ENCODE measurements at places on chromosomes 13 and 19. TPM values are rescaled to one million over a fixed set of nuclear protein-coding genes. Genes with fewer than 3 reads are reported as not detected.

GRCh38 chr13:45811891-45812694, 39.5 kb downstream of the SIAH3 start:
- no peak for DNase-seq

DNA sequence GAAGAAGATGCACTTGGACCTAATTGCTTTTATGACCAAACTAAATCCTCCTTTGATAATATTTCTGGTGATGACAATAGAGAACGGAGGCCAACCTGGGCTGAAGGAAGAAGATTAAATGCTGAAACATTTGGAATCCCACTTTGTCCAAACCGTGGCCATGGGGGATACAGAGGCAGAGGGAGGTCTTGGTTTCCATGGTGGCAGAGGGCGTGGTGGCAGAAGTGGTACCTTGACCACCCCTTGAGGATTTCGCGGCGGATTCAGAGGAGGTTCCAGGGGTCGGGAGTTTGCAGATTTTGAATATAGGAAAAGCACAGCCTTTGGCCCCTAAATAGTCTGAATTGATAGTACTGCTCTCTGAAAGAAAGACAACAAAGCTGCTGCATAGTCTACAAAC, 7.2 kb upstream of the LILRB3 start:
- no peak for DNase-seq

Gene CACNG7
- not detected for total RNA-seq

Gene PRRG2
- not detected for total RNA-seq

- no peak for DNase-seq
Measured at GRCh38 chr19:2477732-2478191, 1.8 kb downstream of the GADD45B start.

Gene MAMSTR
- 17.1 TPM for total RNA-seq

GRCh38 chr13:28379371-28380083, 115.4 kb downstream of the FLT1 start:
- no peak for DNase-seq

Measured in ovary (tissue), 10 donors.